ENCODE measurements at places on chromosomes 1 and 21. TPM values are rescaled to one million over a fixed set of nuclear protein-coding genes. Genes with fewer than 3 reads are reported as not detected.

DNA sequence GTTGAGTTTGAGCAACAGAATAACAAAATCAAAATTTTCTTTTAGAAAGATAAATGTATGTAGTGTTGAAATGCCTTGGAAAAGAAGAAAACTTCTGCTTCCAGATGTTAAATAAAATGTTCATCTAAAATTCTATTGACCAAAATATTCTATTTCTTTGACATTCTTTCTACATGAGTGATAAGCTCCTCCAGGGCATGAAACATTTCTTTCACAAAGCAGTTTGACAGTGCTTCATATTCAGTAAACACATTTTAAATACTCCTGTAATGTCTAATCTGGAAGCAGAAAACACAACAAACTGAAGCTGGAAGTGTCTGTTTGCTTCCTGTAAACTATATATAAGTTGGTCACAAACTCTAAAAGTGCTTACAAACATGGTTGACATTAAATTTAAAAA is 61.5 kb downstream of the RGS21 start:
- DNase-seq: no peak

Gene CRYZL1
- 34.2 TPM for total RNA-seq

Gene NTMT2
- not detected for total RNA-seq

DNA sequence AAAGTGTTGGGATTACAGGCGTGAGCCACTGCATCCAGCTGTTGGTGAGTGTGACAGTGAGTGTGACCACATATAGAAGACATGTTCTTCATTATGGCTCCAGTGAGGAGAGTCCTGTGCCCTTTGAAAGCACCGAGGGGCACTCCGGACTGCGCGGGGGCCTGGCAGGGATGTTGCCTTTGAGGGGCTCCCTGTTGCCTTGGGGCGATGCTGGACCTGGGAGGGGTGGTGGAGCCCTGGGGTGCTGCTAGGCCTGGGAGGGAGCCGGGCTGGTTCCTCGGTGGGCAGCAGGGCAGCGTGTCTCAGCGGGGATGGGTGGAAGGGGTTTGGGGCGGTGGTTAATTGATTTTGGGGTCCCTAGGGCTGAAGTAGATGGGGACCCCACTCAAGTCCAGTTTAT is 25.5 kb downstream of the CFAP74 start:
- no peak for DNase-seq

Gene LCE1F
- total RNA-seq: not detected

DNA sequence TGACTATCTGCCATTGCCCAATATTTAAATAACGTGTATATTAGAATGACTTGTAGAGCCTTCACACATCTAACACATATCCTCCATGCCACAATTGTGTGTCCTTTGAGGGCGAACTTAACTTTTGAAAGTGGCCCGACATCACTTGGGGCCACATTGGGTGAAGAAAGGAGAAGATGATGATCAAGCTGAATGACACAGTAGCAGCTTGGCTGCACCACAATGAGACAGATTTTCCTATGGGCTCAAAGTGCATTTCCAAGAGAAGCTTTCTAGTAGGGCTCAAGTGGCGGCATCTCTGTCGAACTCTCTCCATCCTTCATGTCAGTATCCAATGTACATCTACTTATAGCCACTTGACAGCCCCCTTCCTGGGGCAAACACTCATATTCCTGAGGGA is 3.7 kb upstream of the BGLAP start:
- no peak for DNase-seq

DNA sequence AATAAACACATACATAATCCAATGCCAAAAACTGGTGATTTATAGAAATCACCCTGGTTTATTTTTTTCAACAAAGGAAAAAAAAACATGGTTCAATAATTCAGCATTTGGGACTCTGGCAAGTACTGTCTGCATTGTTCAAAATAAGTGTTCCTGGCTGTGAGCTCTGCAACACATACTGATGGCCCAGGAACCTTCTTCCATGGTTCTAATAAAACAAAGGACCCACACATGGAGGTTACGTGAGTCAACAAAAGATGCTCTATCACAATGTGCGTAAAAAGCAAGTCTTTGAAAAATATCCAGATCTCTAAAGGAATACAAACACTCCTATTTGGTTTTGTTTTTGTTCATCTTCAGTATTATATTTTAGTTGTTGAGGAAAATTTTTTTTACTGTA is 37.9 kb upstream of the C1orf198 start:
- no peak for DNase-seq

- DNase-seq: no peak
Observed at GRCh38 chr1:200795156-200795555, 56.5 kb downstream of the CAMSAP2 start.

Gene LCE3E
- not detected for total RNA-seq
